ENCODE measurements at places on chromosomes 4 and X.
A peak's percentile ranks its signal among the peaks of the same experiment; 100 is the strongest.

DNA sequence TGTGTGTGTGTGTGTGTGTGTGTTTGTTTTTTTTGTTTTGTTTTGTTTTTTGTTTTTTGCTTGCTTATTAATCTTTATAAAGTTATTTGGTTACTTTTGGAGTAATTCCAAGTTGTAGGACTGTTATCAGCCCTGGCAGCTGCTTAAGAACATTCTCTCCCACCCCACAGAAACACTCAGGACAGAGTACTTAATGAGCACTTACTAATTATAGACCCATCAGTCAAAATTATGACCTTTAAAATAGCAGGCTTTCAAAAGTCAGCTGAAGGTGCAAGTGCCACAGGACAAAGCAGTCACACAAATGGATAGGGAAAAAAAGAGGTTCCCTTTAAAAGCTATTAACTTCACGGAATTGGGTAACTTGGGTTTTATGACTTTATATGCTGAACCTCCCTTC is 69.0 kb downstream of the BEND2 start:
- DNase-seq, result no peak
- no peak overlapping the region for H3K4me3 ChIP-seq
- H3K4me1 ChIP-seq, result no peaks in the 10 kb centered on the region
- no peaks in the 10 kb centered on the region for H3K36me3 ChIP-seq

GRCh38 chrX:97332963-97333362 is 449.3 kb downstream of the RPA4 start:
- no peaks in the 10 kb centered on the region for H3K27me3 ChIP-seq
- no peaks in the 10 kb centered on the region for H3K36me3 ChIP-seq
- DNase-seq, result no peak

DNA sequence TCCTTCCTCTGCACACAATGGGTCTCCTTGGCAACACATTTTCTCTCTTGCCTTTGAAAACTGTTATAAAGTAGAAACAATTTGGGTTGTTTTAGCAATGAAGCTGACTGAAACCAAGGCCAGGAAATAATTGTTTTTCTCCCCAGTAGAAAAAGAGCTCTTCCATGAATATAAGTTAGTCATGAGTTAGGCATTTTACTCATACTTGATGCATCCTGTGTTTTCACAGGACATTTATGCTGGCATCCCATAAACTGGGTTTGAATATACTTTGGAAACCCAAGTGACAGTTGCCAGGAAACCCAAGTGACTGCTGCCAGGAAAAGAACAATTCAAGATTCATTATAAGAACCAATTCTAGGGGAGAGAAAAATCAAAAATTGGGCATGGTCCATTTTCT is 128.6 kb upstream of the NPY2R start:
- H3K36me3 ChIP-seq, result no peaks in the 10 kb centered on the region
- H3K4me1 ChIP-seq, result no peaks in the 10 kb centered on the region
- DNase-seq, result no peak
- no peak overlapping the region for H3K27ac ChIP-seq

- H3K36me3 ChIP-seq, result no peaks in the 10 kb centered on the region
- H3K27me3 ChIP-seq, result no peaks in the 10 kb centered on the region
- DNase-seq, result no peak
- H3K4me1 ChIP-seq, result no peaks in the 10 kb centered on the region
Observed at GRCh38 chrX:152220606-152221005, 82.2 kb upstream of the MAGEA10 start.

GRCh38 chrX:71919431-71919830 is 8.8 kb downstream of the NHSL2 start:
- no peak for DNase-seq
- no peaks in the 10 kb centered on the region for H3K27me3 ChIP-seq
- no peaks in the 10 kb centered on the region for H3K4me1 ChIP-seq
- H3K27ac ChIP-seq, result no peak overlapping the region
- H3K4me3 ChIP-seq, result no peak overlapping the region

- DNase-seq, result no peak
- no peak overlapping the region for H3K4me3 ChIP-seq
- H3K27ac ChIP-seq, result no peak overlapping the region
- H3K27me3 ChIP-seq, result no peaks in the 10 kb centered on the region
- H3K36me3 ChIP-seq, result no peaks in the 10 kb centered on the region
Observed at GRCh38 chr4:183229397-183229796, 90.7 kb downstream of the CLDN22 start.

GRCh38 chrX:40734971-40735324 is 394 bp downstream of the MED14 start:
- DNase-seq, result peak; percentile 47
- H3K4me1 ChIP-seq, result peaks cover 4% of the 10 kb centered on the region
- peak overlapping the region; percentile 90 for H3K27ac ChIP-seq
- H3K27me3 ChIP-seq, result no peaks in the 10 kb centered on the region
- no peaks in the 10 kb centered on the region for H3K36me3 ChIP-seq

DNA sequence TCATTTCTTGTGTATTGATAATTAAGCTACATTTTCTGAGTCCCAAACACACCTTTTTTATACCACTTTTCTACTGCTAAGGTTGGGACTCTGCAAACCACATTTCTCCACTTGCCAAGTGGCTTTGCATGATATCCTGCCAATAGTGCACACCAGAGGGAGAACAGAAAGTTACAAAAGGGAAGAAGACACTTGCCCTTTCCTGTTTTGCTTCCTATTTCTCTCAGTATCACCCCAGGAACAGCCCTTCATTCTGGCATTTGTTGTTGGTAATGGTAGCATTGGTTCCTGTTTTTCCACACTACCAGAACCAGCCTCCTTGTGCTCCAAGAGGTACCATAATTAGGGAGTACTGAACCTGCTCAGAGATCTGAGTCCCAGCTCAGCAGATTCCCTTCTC is 87.1 kb downstream of the HDX start:
- no peaks in the 10 kb centered on the region for H3K36me3 ChIP-seq
- no peaks in the 10 kb centered on the region for H3K4me1 ChIP-seq
- no peaks in the 10 kb centered on the region for H3K27me3 ChIP-seq
- no peak for DNase-seq
- no peak overlapping the region for H3K27ac ChIP-seq

- H3K4me3 ChIP-seq, result no peak overlapping the region
- H3K36me3 ChIP-seq, result no peaks in the 10 kb centered on the region
- no peak overlapping the region for H3K27ac ChIP-seq
- no peaks in the 10 kb centered on the region for H3K27me3 ChIP-seq
Observed at GRCh38 chr4:20645236-20645635, 55.0 kb upstream of the PACRGL start.

DNA sequence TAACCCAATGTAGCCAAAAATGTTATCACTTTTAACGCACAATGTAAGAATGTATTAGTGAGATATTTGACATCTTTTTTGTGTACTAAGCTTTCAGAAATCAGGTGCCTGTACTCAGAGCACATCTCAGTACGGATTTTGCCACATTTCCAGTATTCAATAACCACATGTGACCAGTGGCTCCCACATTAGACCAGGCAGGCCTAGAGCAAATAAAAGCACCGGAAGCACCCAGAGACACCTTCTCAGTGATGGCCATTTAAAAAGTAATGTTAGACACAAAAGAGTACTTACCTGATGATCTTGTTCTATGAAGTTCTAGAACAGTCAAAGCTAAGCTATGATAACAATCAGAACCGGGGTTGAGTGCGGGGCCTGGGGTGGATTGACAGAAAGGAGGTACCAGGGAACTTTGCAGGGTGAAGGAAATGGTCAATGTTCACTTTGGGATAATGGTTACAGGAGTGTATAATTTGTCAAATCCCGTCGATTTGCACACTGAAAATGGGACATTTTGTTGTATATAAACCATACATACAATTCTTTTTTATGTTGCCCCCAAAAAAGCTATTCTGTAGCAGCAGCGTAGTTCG is 1.2 kb downstream of the CTPS2 start:
- H3K27ac ChIP-seq, result peak overlapping the region; percentile 83
- H3K4me1 ChIP-seq, result no peaks in the 10 kb centered on the region
- no peaks in the 10 kb centered on the region for H3K36me3 ChIP-seq
- DNase-seq, result peak; percentile 3

- no peak overlapping the region for H3K4me3 ChIP-seq
- DNase-seq, result no peak
- H3K36me3 ChIP-seq, result no peaks in the 10 kb centered on the region
- peaks cover 3% of the 10 kb centered on the region for H3K4me1 ChIP-seq
- H3K27me3 ChIP-seq, result no peaks in the 10 kb centered on the region
- no peak overlapping the region for H3K27ac ChIP-seq
Observed at GRCh38 chrX:13008189-13008533, 33.3 kb downstream of the TMSB4X start.

DNA sequence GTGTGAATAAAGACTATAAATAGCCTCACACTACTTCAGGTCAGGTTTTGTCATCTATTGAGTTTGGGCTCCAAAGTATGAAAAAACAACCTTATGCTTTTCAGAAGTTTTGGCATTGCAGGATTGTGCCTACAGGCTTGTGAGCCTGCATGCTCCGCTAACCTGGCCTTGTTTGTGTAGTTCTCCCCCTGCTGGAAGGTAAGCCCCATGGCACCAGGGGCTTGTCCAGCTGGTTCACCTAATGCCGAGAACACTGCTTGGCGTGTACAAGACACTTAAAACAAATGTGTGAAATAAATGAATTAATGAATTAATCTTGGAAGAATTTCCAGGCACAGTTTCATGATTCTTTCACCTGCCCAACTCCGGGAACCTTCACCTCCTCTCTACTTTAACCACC is 1.8 kb upstream of the HSD17B10 start:
- peak; percentile 68 for DNase-seq
- peaks cover 4% of the 10 kb centered on the region for H3K4me1 ChIP-seq
- no peaks in the 10 kb centered on the region for H3K27me3 ChIP-seq
- H3K27ac ChIP-seq, result no peak overlapping the region
- no peaks in the 10 kb centered on the region for H3K36me3 ChIP-seq

- no peak for DNase-seq
- no peaks in the 10 kb centered on the region for H3K27me3 ChIP-seq
- no peak overlapping the region for H3K27ac ChIP-seq
Observed at GRCh38 chr4:162010362-162010761, 153.4 kb downstream of the FSTL5 start.

DNA sequence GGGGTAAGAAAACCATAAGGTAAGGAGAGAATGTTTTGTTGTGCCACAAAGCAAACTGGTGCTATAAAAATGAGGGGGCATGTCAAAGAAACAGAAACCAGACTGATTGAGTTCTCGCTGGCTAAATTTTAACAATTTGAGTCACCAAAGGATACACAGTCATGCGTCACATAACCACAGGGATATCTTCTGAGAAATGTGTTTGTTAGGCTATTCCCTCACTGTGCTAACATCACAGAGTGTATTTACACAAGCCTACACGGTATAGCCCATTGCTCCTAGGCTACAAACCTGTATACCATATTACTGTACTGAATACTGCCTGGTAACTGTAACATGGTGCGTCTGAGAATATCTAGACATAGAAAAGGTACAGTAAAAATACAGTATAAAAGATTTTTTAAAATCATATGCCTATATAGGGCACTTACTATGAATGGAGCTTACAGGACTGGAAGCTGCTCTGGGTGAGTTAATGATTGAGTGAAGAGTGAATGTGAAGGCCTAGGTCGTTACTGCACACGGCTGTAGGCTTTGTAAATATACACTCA is 50.1 kb downstream of the FBXW7 start:
- no peaks in the 10 kb centered on the region for H3K4me1 ChIP-seq
- no peaks in the 10 kb centered on the region for H3K36me3 ChIP-seq
- H3K27me3 ChIP-seq, result no peaks in the 10 kb centered on the region
- H3K4me3 ChIP-seq, result no peak overlapping the region

GRCh38 chr4:124936427-124936826 is 223.9 kb upstream of the ANKRD50 start:
- peak; percentile 60 for DNase-seq
- H3K36me3 ChIP-seq, result no peaks in the 10 kb centered on the region
- peaks cover 36% of the 10 kb centered on the region for H3K4me1 ChIP-seq
- no peaks in the 10 kb centered on the region for H3K27me3 ChIP-seq
- H3K4me3 ChIP-seq, result no peak overlapping the region

GRCh38 chr4:106287353-106287969 is 28.5 kb downstream of the TBCK start:
- no peak overlapping the region for H3K4me3 ChIP-seq
- H3K36me3 ChIP-seq, result no peaks in the 10 kb centered on the region
- no peak overlapping the region for H3K27ac ChIP-seq

- H3K4me3 ChIP-seq, result no peak overlapping the region
- no peaks in the 10 kb centered on the region for H3K27me3 ChIP-seq
- no peaks in the 10 kb centered on the region for H3K4me1 ChIP-seq
- DNase-seq, result no peak
- no peaks in the 10 kb centered on the region for H3K36me3 ChIP-seq
Observed at GRCh38 chr4:18578307-18578706, 556.8 kb upstream of the LCORL start.

DNA sequence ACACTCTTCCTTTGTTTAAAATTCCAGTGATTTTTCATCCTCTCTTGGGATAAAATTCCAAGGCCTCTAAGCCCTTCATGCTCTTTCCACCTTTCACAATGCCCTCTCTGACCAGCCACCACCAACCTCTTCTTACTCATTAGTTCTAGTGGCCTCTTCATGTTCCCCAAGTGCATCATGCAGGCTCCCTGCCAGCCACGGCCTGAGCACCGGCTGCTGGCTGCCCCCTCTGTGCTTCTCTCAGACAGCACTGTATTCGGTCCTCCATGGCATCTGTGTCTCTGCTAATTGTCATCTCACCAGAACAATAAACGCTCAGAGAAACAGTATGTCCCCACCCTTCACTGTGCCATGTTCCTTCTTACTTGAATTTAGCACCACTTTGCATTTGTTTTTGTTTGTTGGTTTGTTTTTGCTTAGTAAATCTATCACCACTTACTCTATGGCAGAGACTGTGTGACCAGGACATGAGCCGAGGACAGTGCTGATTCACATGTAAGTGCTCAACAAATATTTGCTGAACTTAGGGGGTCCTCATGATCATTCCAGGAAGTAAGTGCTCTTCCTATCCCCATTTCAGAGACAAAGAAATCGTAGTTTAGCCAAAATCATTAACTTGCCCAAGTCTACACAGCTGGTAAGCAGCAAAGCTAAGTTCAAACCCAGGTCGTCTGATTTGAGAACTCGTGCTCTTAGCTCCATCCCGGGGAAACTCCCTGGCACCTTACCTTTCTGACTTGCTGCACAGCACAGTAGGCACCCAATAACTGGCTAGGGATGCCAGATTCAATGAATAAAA is 77.1 kb upstream of the UCP1 start:
- no peak overlapping the region for H3K4me3 ChIP-seq
- no peak overlapping the region for H3K27ac ChIP-seq
- no peaks in the 10 kb centered on the region for H3K36me3 ChIP-seq
- no peaks in the 10 kb centered on the region for H3K27me3 ChIP-seq
- DNase-seq, result peak; percentile 66
- no peaks in the 10 kb centered on the region for H3K4me1 ChIP-seq

- H3K4me1 ChIP-seq, result no peaks in the 10 kb centered on the region
- no peaks in the 10 kb centered on the region for H3K27me3 ChIP-seq
- DNase-seq, result no peak
- H3K27ac ChIP-seq, result no peak overlapping the region
- H3K36me3 ChIP-seq, result no peaks in the 10 kb centered on the region
Observed at GRCh38 chrX:1027133-1027532, 185.3 kb downstream of the CRLF2 start.

- no peaks in the 10 kb centered on the region for H3K36me3 ChIP-seq
- no peak overlapping the region for H3K4me3 ChIP-seq
- H3K27ac ChIP-seq, result no peak overlapping the region
- H3K4me1 ChIP-seq, result no peaks in the 10 kb centered on the region
Observed at GRCh38 chrX:38004046-38004445, 2.3 kb upstream of the SYTL5 start.

- H3K4me1 ChIP-seq, result peaks cover 33% of the 10 kb centered on the region
- peak overlapping the region; percentile 30 for H3K27ac ChIP-seq
- H3K27me3 ChIP-seq, result no peaks in the 10 kb centered on the region
- no peak for DNase-seq
- H3K4me3 ChIP-seq, result no peak overlapping the region
Observed at GRCh38 chr4:158788516-158788915, 19.7 kb downstream of the FNIP2 start.
